GM23338 (cell line): ENCODE measurements at places on chromosomes 2 and 18.

GRCh38 chr2:136247204-136247950, 129.4 kb upstream of the CXCR4 start:
- no peak for DNase-seq

GRCh38 chr2:23544589-23545295, 159.8 kb downstream of the KLHL29 start:
- DNase-seq, result no peak

- DNase-seq, result no peak
Measured at GRCh38 chr2:199962203-199962602, 6.8 kb downstream of the MAIP1 start.

GRCh38 chr2:234981197-234982095, 29.6 kb downstream of the SH3BP4 start:
- peak; percentile 84 for DNase-seq

DNA sequence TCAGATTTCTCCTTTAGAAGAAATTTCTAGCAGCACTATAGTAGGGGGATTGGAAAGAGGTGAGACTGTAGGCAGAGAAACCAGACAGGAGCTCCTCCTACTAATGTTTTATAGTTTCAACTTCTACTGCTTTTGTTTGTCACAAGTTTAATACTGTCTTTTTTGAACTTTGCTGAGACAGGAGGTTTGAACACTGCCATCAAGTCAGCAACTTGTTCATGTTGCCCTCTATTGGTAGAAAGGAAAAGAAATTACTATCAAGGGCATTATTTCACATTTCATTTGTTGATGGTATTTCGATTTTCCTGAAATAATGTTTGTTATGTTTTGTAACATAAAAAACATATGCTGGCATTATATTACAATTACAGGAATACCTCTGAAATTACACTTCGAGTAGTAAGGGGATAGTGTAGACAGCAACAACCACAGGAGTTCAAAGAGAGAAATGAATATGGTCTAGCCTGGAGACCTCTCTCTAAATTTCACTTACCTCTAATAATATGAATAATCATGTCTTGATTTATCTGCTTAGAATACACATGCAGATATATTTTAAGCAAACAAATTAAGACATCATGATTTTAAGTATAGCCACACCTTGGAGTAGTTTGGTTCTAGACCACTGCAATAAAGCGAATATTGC, 12.4 kb upstream of the CCDC88A start:
- peak; percentile 57 for DNase-seq

GRCh38 chr18:29840089-29840488, 1202.5 kb downstream of the DSC3 start:
- no peak for DNase-seq

- no peak for DNase-seq
Measured at GRCh38 chr18:3842844-3843243, 392.9 kb downstream of the TGIF1 start.

DNA sequence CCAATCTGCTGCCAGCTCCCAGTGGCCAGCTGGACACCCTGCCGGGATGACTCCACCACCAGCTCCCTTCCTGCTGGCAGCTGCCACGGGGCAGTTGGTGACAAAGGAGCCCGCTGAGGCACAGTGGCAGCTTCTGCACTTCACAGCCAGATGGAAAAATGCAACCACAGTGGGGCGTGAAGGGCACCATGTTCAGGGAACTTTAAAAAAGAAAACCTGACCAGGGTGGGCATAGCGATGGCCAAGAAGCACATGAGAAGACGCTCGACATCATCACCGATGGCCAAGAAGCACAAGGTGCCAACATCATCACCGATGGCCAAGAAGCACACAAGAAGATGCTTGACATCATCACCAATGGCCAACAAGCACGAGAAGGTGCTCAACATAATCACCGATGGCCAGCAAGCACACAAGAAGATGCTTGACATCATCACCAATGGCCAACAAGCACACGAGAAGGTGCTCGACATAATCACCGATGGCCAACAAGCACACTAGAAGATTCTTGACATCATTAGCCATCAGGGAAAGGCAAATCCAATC, 243.5 kb downstream of the EIPR1 start:
- no peak for DNase-seq

DNA sequence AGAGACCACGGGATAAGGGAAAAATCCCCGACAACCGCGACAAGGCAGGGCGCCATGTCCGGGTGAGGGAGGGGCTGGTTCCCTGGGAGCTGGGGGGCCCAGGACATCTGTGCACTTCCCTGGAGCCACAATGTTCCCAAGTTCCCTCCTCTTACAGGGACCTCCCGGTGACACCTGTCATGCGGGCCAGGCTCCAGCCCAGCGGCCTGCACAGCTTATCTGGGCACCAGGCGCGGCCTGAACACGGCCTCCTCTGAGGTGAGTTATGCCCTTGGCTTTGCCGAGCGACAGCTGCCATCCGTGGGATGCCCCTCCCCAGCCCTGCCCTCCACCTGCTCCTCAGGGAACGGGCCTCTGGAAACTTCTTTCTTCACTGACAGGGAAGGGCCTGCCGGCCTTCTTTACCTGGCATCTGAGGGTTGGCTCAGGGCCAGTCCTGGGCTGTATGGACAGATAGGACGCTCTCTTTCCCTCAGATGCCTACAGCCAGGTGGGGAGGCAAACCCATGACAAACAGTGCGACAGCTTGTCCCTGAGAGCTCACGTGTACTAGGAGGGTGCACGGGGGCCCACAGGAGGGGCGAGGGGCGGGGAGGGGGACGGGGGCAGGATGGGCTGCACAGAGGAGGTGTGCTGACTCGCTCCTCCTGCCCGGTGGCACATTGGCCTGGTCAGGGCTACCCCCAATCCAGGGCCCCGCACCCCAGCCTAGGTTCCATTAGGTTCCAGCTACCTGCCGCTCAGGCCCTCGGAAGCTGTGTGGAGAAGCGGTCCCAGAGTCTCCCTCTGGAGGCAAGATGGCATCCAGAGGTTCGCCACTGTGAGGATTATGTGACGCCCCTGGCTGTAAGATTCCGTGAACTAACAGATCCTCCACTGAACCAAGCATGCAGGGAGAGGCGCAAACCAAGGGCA, 34.9 kb upstream of the HPCAL1 start:
- peak; percentile 66 for DNase-seq

- DNase-seq, result no peak
Measured at GRCh38 chr2:197073701-197074433, 147.4 kb upstream of the PGAP1 start.

DNA sequence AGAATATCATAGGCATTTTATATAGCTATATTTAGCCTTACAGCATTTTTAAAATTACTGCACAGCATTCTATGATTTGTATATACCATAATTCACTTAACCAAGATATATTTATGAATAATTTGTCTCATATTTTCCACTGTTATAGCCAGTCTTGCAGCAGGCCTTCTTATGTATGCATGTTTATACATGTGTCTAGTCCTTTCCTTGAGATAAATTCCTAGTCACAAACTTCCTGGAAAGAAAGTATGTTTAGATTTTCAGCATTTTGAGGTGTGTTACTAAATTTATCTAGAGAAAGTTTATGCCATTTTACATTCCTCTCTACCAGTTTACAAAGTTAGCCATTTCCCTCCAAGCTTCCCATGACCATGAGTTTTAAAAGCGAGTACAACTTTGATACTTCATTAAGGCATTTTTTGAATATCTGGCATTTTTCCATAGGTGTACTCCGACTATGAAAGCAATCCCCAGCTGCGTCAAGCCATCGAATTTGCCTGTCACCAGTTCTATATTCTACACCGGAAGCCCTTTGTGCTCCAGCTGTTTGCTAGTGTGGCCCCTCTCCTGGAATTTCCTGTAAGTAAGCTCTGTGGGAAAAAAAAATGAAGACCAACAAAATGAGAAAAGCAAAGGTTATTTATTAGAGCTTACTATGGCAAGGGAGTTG, 59.4 kb upstream of the RPE start:
- no peak for DNase-seq

GRCh38 chr18:452816-453215, 47.7 kb downstream of the COLEC12 start:
- DNase-seq, result no peak

DNA sequence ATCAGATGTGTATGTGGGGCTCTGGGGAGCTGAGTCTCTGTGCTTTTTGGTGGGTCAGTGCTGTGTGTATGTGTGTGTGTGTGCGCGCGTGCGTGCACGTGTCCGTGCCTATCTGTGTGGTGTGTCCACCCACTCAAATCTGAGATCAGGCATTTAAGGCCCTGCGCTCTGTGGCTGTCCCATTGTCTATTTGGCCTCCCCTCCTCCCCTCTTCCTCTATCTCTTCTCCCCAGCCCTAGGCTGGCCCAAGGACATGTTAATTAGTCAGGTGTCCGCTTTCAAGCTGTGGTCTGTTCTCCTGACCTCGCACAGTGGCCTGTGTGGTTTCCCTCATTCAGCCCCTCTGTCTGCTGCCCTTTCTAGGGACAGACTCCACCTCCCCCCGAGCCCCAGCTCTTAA, 136.4 kb downstream of the DYSF start:
- no peak for DNase-seq

- DNase-seq, result no peak
Measured at GRCh38 chr2:204042401-204042800, 105.8 kb downstream of the ICOS start.

- no peak for DNase-seq
Measured at GRCh38 chr2:96514521-96514920, 9.4 kb upstream of the NEURL3 start.

- no peak for DNase-seq
Measured at GRCh38 chr2:239316562-239317465, 84.0 kb downstream of the HDAC4 start.

- no peak for DNase-seq
Measured at GRCh38 chr18:23188068-23188760, 52.9 kb downstream of the CABLES1 start.

- peak; percentile 76 for DNase-seq
Measured at GRCh38 chr2:38740851-38741731, 10.1 kb downstream of the SRSF7 start.

GRCh38 chr18:37516361-37516853, 49.2 kb downstream of the CELF4 start:
- no peak for DNase-seq

DNA sequence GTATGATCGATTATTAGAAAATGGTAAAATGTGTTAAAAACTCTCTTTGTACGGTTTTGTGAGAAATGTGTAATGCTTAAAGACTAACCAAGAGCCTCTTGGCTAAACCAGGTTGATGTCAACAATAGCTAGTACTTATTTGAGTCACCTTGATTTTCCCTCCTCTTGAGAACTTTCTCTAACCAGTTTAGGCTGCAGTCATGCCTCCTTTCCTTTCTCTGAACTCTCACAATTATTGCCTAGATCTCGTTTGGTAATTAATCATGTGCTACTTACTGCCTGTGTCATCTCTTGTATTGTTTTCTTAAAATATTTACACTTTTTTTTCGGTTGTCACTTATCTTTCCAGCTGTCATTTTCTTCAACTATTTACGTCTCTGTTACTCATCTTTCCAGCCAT, 1.1 kb upstream of the EPC2 start:
- no peak for DNase-seq

GRCh38 chr2:41167014-41167413, 715.1 kb upstream of the SLC8A1 start:
- peak; percentile 35 for DNase-seq

DNA sequence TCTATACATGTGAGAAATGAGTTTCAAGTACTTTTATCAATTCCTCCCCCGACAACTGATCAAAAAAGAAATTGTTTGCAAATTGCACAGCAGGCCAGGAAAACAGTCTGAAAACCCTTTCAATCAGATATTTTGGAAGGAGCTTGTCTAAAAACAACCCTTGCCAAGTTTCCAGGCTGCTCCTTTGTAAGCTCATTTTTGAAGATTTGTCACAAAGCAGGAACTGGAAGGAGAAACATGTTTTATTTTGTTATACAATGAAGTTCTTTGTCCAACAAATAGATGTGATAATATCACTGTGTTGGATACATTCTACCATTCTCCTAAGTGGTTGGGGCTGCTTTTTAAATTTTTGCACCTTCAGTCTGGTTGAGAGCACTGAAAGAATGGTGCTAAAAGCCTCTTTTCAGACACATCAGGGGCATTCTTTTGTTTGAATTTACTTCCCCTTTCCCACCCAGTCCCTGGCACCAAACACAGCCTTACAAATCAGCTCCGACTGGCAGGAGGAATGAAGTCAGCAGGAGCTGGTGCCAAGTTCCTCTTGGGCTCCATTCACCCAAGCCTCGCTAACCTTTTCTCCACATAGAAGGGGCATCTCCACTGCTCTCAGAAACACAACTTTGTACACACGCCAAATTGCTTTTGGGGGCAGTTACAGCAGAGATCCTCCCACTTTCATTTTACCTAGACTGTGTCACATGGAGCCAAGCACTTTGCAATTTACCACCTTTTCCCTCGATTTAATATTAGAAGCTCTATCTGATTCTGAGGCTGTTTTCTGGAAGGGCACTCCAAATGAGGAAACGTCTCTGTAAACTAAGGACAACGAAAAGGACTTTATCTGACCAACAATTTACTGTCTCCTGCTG, 88.0 kb downstream of the C1D start:
- DNase-seq, result no peak

DNA sequence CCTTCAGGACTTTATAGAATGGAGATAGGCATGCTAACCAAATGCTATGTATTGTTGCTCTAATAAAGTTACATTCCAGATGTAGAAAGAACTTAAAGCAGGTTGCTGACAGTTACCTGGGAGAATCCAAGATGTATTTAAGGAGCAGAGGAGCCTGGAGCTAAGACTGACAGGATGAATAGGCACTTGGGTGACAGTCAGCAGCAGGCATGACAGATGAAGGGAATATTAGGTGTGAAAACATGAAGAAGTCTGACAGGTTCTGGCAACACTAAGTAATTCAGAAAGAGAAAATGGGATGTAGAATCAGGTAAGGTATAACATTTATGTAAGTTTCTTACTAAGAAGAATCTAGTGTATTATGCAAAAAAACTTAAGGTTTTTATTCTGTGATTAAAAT, 232.0 kb downstream of the DSC3 start:
- DNase-seq, result no peak

GRCh38 chr2:112622528-112622849, 23.2 kb upstream of the SLC20A1 start:
- no peak for DNase-seq

- DNase-seq, result no peak
Measured at GRCh38 chr2:40394597-40394996, 57.3 kb downstream of the SLC8A1 start.

- DNase-seq, result no peak
Measured at GRCh38 chr2:104901037-104901881, 47.3 kb downstream of the POU3F3 start.

GRCh38 chr2:216216951-216217903, 108.1 kb downstream of the XRCC5 start:
- no peak for DNase-seq

DNA sequence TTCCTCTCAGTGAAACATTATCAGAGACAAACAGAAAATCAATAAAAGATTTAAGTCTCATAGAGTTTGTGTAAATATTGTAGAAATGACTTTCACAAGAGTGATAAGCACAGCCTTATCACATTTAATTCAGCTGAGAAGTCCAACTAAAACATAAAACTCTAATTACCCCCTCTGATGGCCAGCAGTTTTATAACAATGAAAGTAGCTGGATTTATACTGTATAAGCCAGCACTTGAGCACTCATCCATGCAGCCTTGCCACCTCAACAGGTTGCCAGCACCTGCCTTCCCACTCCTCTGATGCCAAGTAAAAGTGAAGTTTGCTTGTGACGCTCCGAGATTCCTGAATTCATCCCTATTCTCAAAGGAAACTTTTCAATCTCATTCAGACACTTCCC, 103.0 kb upstream of the STK39 start:
- DNase-seq, result no peak

- DNase-seq, result no peak
Measured at GRCh38 chr2:217905395-217905794, 97.4 kb downstream of the TNS1 start.

- DNase-seq, result no peak
Measured at GRCh38 chr2:121052023-121052422, 233.0 kb downstream of the TFCP2L1 start.
